ENCODE measurements at places on chromosomes 16 and 17. TPM values are rescaled to one million over a fixed set of nuclear protein-coding genes. Genes with fewer than 3 reads are reported as not detected.

The KRT12 gene
- not detected for polyA plus RNA-seq

The AOC2 gene
- polyA plus RNA-seq = 0.51 TPM

GRCh38 chr17:81002409-81003361 lies 11.0 kb downstream of the CHMP6 start:
- DNase-seq = peak; percentile 72

DNA sequence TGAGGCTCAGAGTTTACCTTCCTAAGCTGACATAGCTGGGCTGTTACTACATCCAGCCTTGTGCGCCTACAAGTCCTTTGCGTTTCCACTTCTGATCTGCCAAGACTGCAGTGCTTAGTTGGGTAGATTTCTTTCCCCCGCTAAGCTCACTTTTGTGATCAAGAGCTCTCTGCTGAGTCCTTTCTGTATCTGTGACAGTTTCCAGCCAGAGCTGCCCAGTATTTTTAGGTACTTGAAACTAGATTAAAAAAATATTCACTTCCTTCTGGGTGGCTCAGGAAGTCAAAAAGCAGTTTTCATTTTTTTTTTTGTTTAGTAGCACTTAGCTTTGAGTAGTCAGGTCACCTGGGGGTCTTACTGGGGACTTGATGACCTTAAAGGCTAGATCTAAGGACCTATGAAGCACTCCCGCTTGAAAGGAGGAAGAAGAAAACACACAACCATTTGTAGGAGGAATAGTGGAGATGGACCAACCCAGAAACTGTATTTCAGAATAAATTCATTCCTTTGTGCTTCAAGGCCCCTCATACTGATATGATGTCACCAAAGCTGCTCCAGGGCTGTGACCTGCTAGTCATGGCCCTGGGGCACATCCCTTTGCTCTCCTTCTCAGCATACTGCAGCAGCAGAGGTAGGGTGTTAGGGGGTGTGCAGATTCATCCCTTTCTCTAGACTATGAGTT lies 75.6 kb upstream of the HNF1B start:
- DNase-seq = no peak

DNA sequence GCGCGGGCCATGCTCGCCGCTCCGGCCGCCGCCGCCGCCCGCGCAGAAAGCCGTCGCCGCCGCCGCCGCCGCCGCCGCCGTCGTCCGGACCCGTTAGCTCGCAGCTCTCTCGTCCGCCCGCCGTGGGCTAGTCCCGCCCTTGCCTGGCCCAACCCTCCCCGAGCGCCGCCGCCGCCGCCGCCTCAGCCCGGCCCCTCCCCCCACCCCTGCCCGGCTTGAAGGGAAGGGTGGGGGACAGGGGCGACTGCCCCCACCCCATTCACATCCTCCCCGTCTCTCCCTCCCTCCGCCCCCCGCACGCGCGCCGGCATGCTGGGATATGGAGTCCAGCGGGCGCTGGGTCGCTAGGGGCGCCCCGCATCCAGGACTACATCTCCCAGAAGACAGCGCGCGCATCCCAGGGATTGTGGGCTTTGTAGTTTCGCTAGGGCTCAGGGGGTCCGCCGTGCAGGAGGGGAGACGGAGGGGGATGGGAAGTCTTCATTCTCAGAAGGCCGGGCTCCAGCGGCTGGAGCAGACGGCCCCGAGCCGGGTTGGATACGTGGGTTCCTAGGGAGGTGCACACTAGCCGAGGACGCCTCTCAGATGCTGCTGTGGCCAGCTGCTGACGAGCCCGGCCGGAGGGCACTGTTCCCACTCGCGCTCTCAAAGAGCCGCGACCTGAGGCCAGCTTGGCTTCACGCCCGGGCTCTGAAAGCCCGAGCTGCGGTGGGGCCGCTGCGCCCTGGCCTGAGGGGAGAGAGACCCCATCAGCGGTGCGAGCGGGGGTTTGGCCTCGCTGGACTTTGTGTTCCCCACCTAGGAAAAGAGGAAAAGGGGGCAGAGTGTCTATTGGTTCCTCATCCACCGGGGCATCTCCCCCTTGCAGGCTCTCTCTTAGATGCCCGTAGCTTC lies at the start of gene ST3GAL2:
Gene ST3GAL2, minus strand, starts transcription at position 132 of the 894 bp plus-strand sequence. CDS start 40,570 bp downstream, outside the sequence.
- peak; percentile 96 for DNase-seq

DNA sequence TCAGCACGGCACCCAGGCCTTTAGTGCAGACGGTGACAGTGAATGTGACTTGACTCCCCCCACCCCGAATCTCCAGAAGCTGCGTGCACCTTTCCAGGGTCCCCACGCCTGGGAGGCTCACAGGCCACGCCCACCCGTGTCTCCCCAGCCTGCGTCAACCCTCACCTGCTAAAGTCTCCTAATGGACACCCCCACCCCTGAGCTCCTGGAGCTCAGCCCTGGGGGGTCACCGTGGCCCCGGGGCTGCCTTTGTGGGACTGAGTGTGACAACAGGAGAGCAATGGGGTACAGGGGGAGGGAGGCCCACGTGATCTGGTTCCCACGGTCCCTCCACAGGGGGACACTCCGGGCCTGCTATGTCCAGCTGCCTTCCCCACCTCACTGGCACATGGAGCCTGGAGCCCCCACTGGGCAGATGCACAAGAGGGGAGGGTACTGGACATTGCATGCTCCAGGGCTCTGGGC lies 7.4 kb upstream of the FASN start:
- no peak for DNase-seq

DNA sequence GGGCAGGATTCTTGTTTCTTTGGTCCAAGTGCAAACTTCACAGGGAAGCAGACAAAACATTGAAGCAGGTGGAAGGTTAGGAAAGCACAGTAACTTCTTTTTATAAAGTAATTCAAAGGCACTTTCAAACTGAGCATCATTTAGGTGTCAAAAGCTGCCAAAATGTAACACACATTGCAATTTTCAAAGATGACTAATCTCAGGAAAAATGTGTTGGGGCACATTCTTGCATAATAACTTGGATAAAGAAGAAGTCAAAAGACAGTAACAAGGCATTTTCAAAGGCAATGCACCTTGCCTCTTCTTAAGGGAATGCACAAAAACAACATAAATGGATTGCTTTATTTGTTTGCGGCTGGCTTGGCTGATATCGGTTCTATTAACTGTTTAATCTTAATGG lies 3.6 kb downstream of the KCNJ2 start:
- DNase-seq = no peak

- peak; percentile 81 for DNase-seq
Measured at GRCh38 chr17:31696184-31696602, 162.9 kb downstream of the COPRS start.

The TNFRSF13B gene
- polyA plus RNA-seq = not detected

DNA sequence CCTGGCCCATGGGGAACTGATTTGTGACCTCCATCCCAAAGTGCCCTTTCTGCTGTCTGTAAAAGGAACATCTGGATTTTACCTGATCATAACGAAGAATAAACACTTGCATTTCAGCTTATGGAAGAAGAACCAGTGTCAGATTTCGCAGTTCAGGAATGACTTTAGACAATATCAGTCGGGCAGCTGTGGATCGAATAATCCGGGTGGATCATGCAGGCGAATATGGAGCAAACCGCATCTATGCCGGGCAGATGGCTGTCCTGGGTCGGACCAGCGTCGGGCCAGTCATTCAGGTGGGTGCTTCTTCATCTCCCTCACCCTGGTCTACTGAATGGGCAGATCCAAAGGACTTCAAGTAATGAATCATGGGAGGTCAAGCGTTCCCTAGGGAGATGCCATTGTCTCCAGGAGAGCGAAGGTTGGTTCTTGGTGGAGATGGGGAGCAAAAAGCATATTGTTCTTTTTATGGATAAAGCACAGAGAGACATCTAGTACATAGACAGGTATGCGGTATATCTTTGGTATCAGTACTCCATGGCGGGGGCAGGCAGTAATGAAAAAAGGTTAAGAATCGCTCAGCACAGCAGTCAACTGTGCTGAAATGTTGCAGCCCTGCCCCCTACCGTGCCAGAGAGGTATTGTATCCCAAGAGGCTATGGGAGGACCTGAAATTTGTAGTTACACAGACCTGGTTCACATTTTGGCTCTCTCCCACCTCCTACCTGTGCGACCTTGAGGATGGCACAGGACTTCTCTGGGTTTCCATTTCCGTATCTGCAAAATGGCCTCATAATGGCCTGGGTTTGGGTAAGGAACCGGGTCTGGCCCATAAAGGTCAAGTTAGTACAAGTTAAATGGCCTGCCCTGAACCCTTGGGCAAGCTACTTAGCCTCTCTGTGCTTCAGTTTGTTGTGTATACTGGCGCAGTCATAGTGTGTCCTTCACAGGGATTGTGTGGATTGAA lies 4.7 kb downstream of the COQ7 start:
- peak; percentile 59 for DNase-seq

DNA sequence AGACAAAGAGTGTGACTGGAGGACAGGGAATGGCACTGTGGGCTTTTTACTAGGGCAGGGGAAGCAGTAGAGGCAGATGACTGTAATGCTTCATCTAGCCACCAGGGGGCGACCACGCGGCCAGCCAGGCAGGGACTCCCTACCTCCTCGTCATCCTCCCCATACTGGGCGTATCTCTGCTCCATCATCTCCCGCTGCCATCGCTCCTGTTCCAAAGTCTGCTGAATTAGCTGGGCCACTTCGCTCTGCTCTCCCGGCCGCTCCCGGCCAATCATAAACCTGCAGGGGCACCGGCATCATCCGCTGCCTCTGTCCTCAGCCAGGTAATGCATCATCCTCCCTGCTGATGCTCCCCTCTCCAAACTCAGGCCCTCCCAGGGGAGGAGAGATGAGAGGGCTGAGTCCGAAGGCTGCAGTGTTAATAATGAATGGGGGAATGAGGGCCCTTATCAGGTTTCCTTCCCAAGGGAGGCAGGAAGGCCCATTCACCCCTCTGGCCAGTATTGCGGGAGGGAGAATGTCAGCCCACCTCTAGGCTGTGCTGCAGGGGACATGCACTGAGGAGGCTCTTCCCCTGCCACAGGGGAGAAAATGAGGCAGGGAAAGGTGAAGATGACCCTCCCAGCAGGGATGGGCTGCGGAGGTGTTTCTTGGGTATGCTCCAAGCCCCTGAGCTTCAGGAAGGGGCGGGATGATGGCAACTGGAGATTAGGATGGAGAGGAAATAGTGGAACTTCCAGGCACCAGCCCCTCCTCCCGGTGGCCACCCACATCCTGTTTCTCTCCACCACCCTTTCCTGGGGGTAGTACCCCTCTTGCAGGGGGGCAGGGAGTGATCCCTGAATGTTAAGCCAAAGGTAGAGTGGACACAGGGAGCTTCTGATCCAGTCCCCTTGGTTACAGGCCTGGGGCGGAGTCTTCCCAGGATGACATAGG lies 10.3 kb upstream of the SAMD14 start:
- DNase-seq = peak; percentile 81

The PEMT gene
- 50.8 TPM for polyA plus RNA-seq

- no peak for DNase-seq
Measured at GRCh38 chr17:44989552-44990138, 21.5 kb upstream of the C1QL1 start.

GRCh38 chr16:6837722-6838121 lies 494.9 kb upstream of the RBFOX1 start:
- no peak for DNase-seq

DNA sequence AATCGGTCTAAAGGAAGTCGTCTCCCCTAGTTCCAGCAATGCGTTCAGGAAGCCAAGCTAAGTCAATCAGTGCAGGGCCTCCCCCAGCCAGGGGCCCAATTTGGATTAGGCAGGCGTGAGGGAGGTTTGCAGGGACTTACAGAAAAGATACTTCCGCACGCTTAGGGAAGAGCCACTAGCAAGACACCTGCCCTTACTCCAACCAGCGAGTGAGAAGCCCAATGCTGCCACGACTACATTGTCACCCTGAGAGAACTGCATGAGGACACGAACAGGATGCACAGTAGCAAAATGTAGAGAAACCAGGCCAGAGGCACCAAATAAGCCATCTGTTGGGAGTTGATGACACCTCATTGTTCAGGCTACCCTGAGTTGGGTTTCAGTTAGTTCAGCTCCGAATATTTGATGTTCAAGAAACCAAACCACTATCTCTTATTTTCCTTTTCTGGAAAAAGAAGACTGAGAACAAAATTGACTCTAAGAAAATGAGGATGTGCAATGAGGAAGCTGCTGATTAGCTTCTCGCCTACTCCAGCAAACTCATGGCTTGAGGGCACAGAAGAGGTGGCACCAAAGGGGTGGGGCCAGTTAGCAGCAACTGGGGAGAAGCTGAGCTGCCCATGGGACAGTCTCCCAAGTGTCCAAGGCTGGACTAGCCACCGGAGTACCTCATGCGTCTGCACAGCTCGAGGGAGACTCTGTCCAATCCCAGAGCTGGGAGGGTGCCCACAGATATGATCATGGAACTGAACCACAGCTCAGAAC lies 29.3 kb downstream of the TK2 start:
- DNase-seq = peak; percentile 47

DNA sequence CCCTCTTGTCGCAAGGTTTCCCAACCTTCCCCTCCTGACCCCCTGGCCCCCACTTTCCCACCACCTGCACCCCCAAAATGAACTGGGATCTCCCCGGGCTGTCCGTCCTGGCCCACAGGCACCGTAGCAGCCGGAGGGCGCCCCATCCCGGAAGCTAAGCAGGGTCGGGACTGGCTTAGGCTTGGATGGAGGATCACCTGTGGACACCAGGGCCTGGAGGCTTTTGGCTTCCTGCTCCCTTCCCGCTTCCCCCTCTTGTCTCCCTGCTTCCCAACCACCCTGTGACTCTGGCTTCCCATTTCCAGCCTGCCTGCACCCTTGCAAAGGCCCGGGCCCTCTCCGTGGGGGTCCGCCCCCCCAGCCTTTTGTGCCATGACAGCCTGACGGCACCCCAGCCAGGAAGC lies 2291.3 kb downstream of the TP53TG3F start:
- no peak for DNase-seq

GRCh38 chr16:89325861-89326471 lies 108.5 kb downstream of the ZNF778 start:
- DNase-seq = peak; percentile 82

GRCh38 chr17:14545156-14545906 lies 244.4 kb downstream of the HS3ST3B1 start:
- DNase-seq = no peak

DNA sequence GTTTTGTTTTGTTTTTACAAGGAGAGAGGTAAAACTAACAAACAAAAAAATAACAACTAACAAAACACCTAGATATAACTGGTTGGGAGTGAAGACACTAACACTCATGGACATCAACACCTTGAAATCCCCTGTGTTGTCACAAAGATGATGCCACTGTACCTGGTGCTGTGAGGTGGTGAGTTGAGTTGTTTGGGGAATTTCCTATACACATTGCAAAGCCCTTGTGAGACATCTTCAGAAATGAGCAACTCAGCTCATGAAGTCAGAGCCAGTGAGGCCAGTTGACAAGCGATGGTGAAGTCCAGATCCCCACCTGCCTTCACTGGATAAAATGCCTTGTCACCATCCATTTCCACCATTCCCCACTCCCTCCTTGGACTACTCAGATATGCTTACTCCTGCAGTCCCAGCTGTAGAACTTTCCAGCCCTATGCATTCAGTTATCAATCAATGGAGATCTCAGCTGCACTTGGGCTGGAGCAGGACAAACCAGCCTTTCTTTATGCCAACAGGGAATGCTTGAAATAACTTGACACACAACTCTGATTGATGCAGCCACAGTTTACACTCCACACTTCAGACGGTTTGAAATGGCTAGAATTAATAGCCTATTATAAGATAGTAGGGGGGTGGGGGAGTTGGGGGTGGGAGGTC lies 22.2 kb downstream of the ANKFN1 start:
- no peak for DNase-seq

The SMIM36 gene
- not detected for polyA plus RNA-seq
